ENCODE measurements at places on chromosomes 5 and 9.

GRCh38 chr9:137200311-137201204, at the start of gene TPRN:
TSS of gene TPRN (minus strand) at chr9:137200741. CDS start at chr9:137200711, 30 bp downstream.
- peak; percentile 98 for DNase-seq

DNA sequence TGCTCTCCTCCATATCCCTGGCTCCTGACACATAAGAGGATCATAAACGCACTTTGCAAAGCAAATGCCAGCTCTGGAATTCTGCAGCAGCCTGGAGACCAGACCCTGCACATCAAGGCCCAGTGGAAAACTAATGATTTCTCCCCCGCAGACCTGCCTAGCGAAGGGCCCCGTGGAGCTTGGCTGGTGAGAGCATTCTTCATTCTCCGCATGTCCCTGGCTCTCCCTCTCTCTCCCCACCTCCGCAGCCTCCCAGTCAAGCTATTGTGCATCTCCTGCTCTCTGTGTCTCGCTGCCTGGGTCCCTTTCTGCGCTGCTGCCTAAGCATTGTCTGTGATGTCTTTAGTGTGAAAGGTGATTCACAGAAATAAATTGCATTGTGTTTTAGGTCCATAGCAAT, 46.7 kb downstream of the GRIA1 start:
- DNase-seq: no peak

DNA sequence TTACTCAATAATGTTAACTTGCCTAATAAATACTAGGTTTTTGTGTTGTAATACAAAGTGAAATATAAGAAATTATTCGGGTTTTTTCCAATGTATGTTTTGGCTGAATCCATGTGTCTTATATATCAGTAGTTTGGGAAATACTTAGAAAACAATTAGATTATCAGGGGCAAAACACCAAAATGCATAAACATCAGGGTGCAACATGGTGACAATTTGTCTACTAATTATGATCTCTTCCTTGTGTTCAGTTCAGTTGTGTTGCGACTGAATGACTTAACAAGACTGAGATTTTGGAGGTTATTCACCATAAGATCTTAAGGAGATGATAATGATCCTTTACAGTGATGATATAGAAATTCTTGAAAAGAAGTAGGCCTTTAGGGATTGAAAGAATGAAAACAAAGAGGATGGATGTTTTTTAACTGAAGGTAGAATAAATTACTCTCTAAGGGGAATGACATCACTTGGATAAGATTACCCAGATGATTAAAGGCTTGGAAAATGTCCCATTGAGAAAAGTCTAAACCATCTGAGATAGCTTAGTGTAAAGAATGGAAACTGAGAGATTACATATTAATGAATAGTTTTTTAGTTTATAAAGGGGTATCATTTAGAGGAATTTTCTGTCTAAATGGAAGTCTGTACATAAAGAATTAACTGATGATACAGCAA, 415.8 kb downstream of the SPATA31D1 start:
- no peak for DNase-seq

DNA sequence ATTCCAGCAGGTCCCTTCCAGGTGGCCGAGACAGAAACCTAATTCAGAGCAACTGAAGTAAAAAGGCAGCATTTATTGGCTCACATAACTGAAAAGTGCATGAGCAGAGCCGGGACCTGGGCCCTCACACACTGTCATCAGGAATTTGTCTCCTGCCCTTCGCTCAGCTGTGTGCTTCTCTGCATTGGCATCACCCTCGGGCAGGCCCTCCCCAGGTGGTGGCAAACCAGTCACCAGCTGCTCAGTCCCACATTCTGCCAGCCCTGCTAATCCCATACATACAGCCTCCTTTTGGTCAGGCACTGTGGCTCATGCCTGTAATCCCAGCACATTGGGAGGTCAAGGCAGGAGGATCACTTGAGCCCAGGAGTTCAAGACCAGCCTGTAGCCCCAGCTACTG, 11.5 kb upstream of the CPLX2 start:
- DNase-seq: no peak

DNA sequence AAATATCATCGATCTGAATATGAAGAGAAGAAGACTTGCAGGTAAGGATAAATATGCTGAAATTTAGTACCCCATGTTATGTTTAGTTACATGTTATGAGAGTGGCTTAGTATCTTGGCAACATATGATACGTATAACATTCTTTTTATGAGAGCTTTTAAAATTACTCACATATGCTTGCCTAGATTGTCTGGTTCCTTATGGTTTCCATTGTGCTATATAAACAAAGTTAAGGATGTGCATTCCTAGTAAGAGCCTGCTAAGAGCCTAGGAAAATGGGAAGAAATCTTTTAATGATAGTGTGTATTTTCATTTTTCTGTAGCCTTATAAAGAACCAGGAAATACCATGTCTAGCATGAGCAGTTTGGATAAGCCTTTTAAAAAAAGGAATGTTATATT, 112.0 kb upstream of the KCNN2 start:
- peak; percentile 37 for DNase-seq
